ENCODE measurements at places on chromosomes 3 and 15.

GRCh38 chr3:103048068-103048722 lies 613.4 kb downstream of the ZPLD1 start:
- DNase-seq: no peak

DNA sequence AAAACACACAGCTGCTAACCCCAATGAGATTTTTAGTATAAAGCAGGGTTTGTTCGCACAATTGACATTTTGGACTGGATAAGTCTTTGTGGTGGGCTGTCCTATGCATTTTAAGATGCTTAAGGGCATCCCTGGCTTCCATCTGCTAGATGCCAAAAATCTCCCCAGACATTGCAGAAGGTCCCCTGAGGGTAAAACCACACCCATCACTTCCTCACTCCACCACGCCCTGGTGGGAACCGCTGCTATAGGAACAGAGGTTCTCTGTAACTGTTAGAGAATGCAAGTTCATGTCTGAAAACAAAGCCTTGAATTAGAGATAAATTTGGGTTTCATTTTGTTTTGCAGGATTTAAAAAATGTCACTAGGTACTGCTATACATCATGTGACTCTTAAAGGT lies 67.7 kb downstream of the ARHGEF26 start:
- DNase-seq: no peak

DNA sequence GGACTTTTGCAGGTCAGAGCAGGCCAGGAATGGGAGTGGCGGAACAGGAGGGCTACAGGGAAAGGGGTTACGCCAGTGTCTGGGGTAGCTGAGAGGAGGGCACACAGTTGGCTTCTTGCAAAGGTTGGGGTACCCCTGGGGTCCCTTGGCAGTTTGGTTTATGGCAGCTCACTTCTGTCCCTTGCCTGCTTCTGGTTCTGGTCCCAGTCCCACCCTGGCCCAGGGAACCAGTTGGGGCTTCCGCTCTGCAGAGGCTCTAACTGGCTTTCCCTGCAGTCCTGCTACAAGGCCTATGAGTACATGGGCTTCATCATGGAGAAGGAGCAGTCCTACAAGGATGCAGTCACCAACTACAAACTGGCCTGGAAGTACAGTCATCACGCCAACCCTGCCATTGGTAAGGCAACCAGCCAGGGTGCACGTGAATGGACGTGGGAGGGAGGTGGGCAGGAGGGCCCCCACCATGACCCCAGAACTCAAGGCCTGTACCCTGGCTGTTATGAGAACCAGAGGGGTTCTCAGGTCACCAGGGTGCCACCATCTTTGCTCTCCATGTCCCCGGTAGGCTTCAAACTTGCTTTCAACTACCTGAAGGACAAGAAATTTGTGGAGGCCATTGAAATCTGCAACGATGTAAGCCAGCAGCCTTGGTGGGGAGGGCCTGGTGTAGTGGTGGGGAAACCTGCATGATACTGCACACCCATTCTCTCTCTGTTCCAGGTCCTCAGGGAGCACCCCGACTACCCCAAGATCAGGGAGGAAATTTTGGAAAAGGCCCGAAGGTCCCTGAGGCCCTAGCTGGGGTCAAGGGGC lies 15.2 kb downstream of the CSRNP1 start:
- no peak for DNase-seq

DNA sequence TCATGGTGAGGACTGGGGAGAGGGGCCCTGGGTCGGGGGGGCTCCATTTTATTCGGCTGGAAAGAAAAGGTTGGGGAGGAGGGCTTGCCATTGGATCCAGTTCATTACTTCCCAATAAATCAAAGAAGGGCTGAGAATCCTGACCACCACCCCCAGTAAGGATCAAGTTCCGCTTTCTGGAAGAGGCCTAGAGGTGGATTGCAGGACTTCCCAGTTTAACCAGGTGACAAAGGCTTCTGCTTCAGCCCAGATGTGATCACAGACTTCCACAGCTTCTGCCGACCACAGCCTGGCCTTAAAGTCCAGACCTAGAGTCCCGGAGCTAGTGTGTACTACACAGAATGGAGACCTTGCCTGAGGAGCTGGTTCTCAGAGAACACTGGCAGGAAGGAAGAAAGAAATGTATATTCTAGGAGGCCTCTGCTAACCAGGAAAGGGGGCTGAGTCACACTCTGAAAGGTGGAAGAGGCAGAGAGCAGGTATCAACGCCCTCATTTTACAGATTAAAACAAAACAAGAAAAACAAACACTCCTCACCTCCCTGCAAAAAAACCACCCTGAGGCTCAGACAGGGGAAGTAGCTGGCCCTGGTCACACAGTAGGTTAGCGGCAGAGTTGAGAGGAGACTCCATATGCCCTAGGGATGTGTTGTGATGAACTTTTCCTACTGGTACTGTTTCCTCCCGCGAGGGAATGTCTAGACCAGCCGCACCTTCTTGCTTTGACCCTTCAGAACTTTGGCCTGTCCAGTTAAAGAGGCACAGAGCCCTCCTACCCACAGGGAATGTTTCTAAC lies 1.1 kb upstream of the CEMIP start:
- no peak for DNase-seq

GRCh38 chr3:80010021-80010571 lies 242.3 kb upstream of the ROBO1 start:
- no peak for DNase-seq

- no peak for DNase-seq
Observed at GRCh38 chr3:193346259-193346658, 32.3 kb downstream of the ATP13A5 start.

DNA sequence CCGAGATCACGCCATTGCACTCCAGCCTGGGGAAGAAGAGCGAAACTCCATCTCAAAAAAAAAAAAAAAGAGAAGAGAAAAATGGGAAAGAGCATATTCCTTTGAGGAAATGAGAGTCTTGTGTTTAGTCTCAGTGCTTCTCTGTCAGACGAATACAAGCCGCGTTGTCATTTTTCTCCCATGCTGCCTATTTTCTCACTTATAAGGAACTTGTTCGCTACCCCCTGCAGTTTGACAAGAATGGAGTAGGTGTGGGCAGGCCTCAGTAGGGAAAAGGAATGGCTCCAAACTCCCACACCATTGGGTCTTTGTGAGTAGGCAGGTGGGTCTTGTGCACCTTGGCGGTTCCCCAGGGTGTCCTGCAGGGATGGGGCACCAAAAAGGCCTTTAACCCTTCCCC lies 6.5 kb downstream of the GPR160 start:
- no peak for DNase-seq

DNA sequence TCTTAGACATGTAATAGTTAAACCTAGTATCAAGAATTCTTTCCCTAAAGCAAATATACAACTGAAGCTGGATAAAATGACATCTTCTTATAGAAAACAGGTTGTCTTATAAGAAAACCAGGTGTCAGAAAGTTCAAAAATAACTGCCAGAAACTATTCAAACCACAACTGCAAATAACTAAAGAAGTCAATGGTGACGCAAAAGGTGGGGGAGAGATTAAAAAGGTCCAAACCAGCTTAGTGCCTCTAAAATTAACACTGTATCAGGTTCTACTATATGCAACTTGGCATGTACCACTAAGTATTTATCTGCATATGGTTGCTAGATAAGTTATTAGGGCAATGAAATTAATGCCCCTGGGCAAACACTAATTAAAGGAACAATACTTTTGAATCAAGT lies 136.8 kb downstream of the TBL1XR1 start:
- DNase-seq: no peak

DNA sequence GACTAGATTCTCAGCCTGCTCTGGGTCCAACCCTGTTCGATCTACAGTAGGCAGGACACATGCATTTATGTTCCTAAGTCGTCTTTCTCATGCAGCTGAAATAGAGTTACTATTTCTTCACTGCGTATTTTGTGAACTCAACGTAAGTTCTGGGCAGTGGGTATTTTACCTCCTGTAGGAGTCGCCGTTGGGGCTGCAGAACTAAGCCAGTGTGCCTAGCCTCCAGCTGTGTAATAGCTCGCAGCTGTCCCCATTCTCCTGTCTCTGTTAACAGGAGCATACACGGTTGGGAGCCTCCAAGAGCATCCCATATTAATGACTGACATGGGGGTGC lies 58.4 kb upstream of the HRH1 start:
- no peak for DNase-seq

DNA sequence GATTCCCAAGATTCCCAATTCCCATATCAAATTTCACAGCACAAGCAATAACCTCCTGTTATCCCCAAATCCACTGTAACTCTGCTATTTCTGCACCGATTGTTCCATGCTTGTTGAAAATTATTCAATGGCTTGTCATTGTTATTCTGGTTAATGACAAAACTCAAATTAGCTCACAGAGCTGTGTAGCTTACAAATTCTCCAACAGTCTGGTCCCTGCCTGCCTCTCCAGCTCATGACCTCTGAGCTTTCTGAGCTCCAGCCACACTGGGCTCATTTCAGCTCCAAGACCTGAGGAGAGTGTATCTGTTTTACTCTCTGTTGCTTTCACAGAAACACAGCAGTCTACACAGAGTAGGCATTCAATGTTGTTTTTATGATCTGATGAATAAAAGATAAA lies 3.3 kb downstream of the DPPA2 start:
- no peak for DNase-seq

DNA sequence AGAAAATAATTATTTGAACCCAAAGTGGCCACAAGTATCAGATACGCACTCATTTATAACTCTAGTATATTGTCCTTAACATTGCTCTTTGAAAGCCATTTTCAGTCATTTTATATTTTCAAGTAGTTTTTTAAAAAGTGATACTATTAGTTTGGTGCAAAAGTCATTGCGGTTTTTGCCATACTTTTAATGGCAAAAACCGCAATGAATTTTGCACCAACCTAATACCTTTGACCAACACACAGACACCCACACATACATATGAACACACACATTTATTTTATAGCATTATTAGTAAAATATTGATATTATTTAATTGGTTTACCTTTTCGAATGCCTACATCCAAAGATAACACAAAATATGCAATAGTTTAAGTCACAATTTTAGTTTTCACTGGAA lies 154.3 kb downstream of the EPHA3 start:
- no peak for DNase-seq

DNA sequence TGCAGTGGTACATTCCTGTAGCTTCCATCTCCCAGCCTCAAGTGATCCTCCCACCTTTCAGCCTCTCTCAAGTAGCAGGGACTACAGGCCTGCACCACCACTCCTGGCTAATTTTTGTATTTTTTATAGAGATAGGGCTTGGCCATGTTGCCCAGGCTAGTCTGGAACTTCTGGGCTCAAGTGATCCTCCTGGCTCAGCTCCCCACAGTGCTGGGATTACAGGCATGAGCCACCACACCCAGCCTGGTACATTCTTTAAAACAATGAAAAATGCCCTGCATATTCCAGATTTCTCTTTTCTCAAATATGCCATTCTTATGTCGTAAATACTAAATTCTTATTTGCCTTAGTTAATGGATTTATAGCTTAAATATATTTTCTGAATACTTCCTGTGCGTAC lies 581.4 kb downstream of the MECOM start:
- no peak for DNase-seq

- DNase-seq: no peak
Observed at GRCh38 chr3:185746470-185746869, 78.4 kb downstream of the IGF2BP2 start.

GRCh38 chr15:29270169-29270955 lies 740 bp upstream of the NSMCE3 start:
- DNase-seq: peak; percentile 1

- DNase-seq: no peak
Observed at GRCh38 chr3:14240366-14240765, 61.7 kb downstream of the LSM3 start.

- no peak for DNase-seq
Observed at GRCh38 chr3:38268087-38268486, 2.5 kb downstream of the SLC22A13 start.

DNA sequence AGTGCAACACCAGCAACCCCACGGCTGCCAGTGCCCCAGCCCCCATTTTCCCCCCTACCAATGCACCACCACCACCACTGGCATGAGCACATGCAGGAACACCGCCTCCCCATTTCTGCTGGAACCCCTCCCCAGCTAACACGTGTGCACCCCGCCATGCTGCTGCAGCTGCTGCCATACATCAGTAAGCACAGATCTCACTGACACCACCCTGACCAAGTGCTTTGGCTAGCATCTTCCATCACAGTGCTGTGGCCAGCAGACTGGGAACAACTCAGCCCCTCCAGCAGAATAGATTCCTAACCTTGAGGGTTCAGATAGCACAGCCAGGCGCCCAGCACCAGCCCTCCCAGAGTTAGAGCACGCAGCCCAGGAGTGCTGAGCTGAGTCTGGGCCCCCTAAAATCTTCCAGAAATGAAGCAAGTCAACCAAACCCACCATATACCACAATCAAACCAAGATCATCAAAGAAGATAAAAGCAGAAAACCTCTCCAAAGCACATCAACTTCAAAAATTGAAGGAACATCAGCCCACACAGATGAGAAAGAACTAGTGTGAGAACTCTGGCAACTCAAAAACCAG lies 81.2 kb upstream of the CDV3 start:
- no peak for DNase-seq

- DNase-seq: no peak
Observed at GRCh38 chr3:21169948-21170347, 581.1 kb downstream of the ZNF385D start.

DNA sequence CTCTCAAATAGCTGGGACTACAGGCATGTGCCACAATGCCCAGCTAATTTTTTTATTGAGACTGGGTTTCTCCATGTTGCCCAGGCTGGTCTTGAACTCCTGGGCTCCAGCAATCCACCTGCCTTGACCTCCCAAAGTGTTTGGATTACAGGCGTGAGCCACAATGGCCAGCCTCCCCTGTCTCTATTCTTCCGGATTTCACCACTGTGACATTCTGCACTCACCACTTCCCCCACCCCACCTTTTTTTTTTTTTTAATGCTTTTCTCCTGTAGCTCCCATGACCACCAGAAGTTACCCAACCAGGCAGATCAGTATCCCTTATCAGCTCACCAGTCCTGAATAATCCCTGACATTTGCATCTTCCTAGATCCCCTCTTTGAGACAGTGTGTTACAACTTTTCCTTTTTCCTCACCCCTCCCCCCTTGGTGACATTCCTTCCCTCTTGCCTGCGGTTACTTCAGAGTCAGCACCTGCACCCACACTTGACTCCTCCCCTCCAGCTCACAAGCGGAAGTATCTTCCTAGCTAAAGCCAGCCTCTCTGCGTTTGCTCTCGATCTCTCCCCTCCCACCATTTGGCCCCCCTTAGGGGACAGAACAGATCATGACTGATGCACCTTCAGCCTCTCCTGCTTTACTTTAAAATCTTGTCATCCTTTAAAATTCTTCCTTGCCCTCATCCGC lies 13.5 kb upstream of the ZNF592 start:
- DNase-seq: no peak

DNA sequence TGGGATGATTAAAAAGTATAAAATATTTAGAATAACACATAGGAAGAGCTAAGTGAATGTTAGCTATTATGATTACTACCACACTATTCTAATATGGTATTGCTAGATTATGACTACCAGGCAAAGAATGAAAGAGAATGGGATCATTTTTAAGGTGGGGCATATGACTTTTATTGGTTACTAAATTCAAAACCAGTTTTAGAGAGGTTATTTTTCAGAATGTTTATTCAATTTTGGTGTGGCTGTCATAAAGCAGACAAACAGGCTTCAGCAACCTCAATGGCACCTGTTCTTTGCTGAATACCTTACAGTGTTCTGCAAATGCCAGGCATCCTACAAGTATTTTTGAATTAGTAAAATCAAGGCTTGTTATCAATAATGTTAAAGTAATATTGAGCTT lies 12.8 kb downstream of the SPTSSB start:
- DNase-seq: no peak
